Left kidney (tissue), 8 donors: ENCODE measurements at places on chromosomes 5 and 9. TPM values are rescaled to one million over a fixed set of nuclear protein-coding genes. Genes with fewer than 3 reads are reported as not detected.

Gene CRB2
- 20.3 TPM for polyA plus RNA-seq

Gene INSL4
- polyA plus RNA-seq = not detected

DNA sequence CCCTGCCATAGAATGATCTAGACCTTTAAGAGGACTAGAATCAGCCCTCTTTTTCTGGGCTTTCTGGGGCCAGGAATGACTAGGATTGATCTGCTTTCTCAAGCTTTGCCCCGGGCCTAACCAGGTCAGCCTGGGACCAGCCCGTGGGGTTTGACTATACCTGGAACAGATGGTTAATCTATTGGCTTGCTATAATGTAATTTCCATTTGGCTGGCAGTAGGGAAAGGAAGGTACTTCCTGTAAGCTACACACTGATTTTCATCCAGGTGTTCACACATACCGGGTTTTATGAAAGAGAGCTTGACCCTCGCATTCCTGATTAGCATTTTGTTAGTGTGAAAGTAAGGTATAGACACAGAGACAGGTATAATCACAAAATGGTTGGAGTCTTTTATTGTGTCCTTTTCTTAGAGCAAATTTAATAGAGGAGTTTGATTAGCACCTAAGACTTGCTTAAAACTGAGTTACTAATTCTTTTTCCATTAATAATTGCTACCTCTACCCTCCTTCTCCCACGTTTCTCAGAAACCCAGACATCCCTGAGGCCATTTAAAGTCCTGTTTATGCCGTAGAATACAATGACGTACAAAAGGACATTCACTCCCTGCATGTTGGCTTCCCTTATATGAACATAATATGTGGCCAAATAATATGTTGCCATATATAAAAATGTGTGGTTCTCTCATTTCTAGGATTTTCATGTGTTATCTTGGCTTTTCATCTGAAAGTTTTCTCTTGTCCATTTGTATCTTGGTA, 17.3 kb downstream of the LNPEP start:
- no peak for DNase-seq

GRCh38 chr9:92980085-92980745, 32.9 kb downstream of the FGD3 start:
- no peak for DNase-seq

- DNase-seq = no peak
These were observed 5.9 kb upstream of the LRRC14B start for GRCh38 chr5:185095-186070.

GRCh38 chr5:107982703-107983425, 312.1 kb upstream of the EFNA5 start:
- DNase-seq = no peak

DNA sequence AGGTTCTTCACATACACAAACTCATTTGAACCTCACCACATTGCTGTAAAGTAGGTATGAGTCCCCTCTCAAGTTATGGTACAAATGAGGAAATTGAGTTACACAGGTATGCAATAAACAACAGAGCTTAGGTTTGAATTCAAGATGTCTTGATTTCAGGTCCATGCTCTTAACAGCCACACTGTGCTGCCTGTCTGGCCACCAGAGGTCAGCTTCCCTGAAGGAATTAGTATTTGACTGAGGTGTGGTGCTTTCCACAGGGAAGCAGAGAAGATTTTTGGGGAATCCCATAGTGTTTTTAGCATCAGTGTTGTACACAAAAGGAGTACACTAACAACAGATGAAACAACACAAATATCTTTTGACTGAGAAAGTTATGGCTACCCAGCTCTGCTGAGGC, 94.4 kb upstream of the ITGA1 start:
- DNase-seq = no peak

Gene OR1Q1
- polyA plus RNA-seq = not detected

Gene FEM1C
- polyA plus RNA-seq = 24.6 TPM

Gene ZDHHC11B
- polyA plus RNA-seq = 8.9 TPM

Gene SLC6A18
- polyA plus RNA-seq = 0.53 TPM

GRCh38 chr5:2739360-2740050, 12.0 kb downstream of the IRX2 start:
- DNase-seq = no peak

DNA sequence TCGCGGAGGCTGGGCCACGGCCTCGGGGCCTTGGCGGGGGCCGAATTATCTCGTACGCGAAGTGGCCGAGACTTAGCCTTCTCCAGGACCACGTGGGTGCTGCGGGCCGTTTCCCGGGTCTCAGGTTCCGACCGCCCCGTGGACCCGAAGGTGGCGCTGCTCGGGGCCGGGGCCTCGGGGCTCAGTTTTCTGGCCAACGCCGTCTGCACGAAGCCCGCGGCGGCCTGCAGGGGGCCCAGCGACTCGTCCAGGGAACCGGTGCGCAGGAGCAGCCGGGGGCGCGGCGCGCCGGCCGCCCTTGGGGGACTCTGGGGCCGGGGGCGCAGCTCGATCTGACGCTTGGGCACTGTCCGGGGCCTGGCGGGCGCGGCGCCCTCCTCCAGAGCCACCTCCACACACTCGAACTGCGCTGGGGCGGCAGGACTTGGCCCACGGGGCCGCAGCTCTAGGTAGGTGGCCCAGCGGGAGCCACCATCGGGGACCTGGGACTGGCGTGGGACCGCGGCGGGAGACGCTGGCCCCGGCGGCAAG, 716 bp downstream of the PROB1 start:
- DNase-seq = peak; percentile 30
